Stimulated activated CD8-positive, alpha-beta memory T cell treated with anti-CD3 and anti-CD28 coated beads, Interleukin-4, amount 100 ng/mL, for 48 hours (primary cell): ENCODE measurements at places on chromosomes 1 and 21.

DNA sequence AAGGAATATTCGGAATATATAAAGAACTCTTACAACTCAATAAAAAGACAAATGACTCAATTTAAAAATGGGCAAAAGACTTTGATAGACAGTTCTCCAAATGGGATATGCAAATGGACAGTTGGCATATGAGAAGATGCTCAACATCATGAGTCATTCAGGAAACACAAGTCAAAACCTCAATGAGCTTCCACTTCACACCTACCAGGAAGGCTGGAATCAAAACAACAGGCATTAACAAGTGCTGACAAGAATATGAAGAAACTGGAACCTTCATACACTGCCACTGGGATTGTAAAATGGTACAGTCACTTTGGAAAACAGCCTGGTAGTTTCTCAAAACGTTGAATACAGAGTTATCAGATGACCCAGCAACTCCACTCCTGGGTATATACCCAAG, 17.2 kb downstream of the PGBD5 start:
- no peak for DNase-seq

DNA sequence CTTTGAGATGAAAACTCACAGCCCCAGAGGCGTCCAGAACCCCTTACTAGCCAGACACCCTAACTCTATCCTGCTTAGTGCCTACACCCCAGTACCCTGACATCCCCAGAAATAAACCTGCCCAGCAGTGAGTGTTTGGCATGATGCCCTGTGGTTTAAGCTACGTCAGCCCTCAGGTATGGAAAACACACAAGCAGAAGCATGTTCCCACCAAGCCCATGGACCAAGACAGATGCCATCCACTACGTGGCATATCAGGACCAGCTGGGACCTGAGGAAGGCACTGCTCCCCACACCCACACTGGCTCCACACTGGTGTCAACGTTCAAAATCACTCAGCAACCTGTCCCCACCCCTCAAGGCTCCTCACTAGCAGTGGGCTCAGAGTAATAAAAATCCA, 116.4 kb downstream of the SYT2 start:
- DNase-seq = no peak

DNA sequence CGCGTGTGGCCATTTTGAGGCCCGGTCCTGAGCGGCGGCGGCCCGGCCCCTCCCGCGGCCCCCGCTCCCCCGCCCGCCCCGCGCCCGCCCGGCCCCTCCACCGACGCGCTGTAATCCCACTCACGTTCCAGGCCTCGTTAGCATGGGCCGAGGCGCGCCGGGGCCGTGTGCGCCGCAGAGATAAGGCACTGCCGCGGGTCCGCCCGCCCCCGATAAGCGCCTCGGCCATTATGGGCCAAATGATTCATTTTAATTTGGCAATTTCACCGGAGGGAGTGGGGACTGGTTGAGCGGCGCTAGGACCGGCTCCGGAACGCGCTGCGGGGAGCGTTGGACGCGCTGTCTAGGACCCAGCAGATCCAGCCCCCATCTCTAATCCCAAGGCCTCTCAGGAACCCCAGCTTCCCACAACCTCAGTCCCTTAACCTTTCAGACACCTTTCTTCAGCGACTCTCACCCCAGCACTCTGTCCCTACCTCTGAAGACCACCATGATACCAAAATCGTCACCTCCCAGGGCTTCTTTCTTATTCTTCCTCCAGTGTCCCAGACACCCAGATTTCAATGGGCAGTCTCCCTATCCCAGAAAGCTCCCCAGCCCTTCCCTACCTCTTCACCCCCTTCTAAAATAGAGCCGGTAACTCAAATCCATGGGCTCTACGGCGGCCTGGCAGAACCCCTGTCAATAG, at the start of gene TAL1:
Gene TAL1 (minus strand): TSS at position 39 of the 688 bp plus-strand sequence. CDS start 6,337 bp downstream, outside the sequence.
- DNase-seq = no peak

DNA sequence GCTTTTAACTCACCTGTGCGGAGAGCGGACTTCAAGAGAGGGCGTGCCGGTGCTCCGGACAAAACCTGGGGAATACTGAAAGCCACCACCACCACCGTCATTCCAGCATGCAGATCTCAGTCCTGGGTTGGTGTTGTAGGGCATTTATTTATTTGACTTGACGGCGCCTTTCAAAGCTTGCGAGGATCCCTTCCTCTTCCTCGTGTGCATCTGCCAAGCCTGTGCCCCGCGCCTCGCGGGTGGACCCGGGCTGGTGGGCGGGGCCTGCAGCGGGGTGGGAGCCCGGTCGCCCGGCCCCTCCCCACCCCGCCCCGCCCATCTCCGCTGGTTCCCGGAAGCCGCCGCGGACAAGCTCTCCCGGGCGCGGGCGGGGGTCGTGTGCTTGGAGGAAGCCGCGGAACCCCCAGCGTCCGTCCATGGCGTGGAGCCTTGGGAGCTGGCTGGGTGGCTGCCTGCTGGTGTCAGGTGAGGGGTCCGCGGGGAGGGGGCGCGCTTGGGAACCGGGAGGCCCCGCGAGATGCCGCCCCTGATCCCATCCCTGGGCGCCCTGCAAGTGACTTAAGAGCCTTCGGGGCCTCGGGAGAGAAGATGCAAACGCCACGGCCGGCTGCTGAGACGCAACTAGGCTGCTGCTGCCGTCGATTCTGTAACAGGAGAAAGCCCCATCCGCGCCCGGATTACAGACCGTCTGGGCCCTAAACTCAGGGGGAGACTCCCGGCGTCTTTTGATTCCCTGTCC, at the start of gene IL10RB:
Gene IL10RB (plus strand): TSS at position 318 of the 739 bp plus-strand sequence. CDS start 99 bp downstream, at position 417.
- DNase-seq = peak; percentile 81

GRCh38 chr1:24957016-24957807, 27.1 kb upstream of the RUNX3 start:
- DNase-seq = no peak

DNA sequence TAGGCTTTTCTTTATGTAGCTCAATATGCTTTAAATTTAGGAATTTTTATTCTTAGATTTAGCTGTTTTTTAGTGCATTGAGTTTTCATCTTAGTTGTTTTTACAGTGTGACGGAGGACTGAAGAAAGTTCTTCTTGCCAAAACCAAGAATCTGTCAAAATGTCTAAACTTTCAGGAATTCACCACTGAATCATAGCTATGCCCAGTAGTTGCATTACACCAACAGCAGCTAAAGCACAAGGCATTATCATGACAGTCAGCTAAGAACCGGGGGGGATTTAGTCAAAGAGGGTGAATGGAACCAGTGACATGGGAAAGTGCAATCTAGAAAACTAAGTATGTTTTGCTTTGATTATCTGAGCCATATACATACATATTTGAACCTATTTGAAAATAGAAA, 6.5 kb upstream of the C1orf146 start:
- DNase-seq = no peak

DNA sequence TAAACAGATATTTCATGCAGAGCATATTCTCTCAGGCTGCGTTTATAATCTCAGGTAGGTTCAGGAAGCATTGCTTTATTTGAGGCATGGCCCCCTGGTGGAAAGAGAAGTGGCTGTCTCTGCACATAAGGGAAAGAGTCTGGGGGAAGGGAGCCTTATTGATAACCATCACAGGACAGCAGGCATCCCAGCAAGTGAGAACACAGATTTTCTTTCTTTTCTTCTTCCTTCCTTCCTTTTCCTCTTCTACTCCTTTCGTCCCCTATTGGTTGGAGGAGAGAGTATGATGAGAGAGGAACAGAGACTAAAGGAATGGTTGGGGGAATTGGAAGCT, 21.9 kb downstream of the TSNAX start:
- no peak for DNase-seq

GRCh38 chr1:16137890-16138467, 17.9 kb downstream of the EPHA2 start:
- DNase-seq = no peak

- DNase-seq = no peak
These were observed 7.1 kb downstream of the CHRNB2 start for GRCh38 chr1:154574716-154575115.

DNA sequence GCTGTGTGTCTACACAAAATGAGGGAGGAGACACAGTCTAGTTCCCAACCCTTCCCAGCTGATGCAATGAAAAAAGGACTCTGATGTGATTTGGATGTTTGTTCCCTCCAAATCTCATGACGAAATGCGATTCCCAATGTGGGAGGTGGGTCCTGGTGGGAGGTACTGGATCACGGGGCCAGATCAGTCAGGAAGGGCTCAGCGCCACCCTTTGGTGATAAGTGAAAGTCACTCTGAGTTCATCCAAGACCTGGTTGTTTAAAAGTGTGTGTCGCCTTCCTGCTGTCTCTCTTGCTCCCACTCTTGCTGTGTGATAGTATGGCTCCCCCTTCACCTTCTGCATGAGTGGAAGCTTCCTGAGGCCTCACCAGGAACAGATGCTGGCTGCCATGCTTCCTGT, 63.2 kb downstream of the GNG4 start:
- no peak for DNase-seq

DNA sequence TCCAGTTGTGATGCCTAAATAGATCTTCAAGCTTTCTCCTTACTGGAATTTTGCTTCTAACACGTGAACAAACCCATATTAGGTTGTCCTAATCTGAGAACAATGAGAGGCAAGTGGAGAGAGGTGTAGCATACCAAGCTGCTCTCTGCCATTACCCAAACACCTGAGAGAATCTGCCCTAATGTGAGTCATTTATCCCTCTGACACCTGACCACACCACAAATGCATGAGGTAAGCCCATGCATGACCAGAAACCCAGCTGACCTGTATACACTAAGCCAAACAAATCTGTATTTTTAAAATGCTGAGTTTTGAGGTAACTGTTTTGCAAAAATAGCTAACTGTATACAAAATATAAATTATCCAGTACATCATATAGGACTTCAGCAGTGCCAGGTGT, 1458.1 kb upstream of the B3GALT2 start:
- DNase-seq = no peak

DNA sequence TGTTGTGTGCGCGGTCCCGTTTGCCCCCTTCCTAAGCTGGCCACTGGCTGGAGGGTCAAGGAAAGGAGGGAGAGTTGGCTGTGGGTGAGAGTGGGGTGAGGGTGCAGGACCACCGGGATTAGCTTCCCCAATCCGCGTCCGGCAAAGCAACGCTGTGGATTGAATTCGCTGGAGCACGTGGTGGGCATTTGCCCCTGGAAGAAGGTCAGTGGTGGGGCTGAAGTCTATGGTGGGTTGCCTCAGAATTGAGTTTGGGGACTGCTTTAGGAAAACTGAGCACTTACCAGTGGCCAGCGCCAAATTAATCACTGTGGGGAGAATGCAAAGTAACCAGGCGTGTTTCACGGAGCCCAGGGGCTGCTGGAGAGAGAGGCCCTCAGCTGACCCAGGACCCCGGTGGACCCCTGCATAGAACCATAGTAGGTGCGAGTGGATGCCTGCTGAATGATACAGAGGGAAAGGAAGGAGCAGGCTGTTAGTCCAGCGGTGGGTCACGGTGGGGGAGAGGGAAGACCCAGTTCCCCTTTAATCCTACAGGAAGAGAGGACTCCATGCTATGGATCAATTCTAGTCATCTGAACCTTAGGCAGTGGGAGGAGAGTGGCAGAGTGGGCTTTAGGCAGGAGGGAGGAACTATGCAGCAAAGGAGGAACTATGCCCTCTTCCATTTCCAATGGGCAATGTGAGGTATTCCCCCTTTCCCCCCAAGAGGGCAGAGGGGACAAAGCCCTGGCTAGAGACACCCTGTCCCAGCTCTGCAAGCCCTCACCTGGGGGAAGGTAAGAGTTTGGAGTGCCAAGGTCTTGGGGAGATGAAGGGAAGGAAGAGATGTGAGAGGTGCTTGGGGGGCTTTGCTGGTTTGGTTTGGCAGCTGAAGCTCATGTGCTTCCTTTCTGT, 1.2 kb downstream of the TNFRSF8 start:
- no peak for DNase-seq

DNA sequence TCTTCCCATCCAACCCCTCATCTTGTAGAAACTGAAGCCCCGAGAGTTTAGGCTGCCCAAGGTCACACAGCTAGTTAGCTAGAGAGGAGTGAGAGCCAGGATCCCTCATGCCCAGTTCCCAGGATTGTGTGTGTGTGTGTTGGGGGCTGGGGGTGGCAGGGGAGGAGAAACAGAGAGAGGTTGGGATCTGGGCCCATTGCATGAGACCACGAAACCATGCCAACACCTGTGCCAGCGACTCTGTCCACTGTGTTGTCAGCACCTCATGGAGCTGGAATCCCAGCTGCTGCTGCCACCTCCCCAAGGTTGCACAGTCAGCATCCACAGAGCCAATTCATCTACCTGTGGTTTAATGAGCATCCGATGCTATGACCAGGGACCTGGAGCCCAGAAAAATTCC, 115.4 kb upstream of the ZC3H12A start:
- no peak for DNase-seq

- no peak for DNase-seq
These were observed 83.4 kb downstream of the DMRTB1 start for GRCh38 chr1:53542551-53542950.

DNA sequence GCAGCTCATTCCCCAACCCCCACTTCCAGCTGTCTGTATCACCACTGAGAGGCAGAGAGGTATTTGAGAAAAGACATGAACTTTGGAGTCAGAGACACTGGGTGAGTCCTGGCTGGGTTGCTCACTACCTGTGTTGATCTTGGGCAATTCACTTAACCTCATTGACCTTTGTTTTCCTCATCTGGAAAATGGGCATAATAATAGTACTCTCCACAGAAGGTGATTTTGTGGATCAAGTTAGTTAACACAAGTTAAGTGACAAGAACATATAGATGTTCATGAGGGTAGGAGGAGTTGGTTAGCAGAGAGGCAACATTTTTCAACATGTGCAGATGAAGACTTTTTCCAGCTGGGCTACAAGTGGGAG, 17.1 kb upstream of the ETV3L start:
- no peak for DNase-seq

- DNase-seq = no peak
These were observed 1.4 kb downstream of the CDA start for GRCh38 chr1:20590306-20590777.
